Activated CD4-positive, alpha-beta T cell treated with anti-CD3 and anti-CD28 coated beads, Interleukin-2, amount 50 U/mL, for 1 hour (primary cell): ENCODE measurements at places on chromosomes 11 and 22.
A peak's percentile ranks its signal among the peaks of the same experiment; 100 is the strongest.

- DNase-seq, result no peak
Measured at GRCh38 chr11:77080643-77081210, 14.0 kb downstream of the CAPN5 start.

DNA sequence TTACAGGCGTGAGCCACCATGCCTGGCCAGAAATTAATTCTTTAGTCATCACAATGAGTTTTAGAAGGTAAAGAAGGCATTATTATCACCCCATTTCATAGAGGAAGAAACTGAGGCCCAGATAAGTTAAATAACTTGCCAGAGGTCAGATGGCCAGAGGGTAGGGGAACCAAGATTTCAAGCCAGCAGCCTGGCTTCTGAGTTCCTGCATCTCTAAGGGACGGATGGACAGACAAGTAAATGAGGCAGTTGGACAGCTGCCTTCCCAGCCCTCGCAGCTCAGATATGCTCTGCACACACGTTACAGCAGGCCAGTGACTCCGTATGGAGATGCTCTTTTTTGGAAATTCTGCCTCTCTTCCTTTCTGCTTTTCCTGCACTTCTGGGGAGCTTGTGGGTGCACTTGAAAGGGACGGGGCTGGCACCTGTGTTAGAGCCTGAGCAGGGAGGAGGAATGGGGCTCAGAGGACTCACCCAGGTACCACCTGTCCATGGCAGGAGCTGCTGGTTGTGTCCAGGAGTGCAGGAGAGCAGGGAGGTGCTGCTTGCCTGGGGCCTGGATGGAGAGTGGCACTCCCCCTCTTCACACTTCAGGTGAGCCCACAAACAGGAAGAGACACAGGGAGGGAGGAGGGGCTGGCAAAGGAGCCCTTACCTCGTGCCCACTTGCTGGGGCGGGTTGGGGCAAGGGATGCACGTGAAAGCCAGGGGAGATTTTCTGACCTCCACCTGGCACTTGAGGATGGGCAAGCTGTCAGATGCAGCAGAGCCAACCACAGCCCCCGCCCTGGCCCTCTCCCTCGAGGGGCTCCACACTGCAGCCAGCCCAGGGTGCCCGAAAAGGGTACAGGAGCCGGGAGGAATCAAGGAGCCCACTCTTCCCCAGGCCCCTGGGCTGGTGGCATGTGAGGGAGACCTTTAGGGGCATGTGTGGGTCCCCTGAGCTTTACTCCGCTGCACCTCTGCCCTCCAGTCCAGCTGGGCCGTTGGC is 3.3 kb upstream of the FXYD2 start:
- DNase-seq, result no peak

DNA sequence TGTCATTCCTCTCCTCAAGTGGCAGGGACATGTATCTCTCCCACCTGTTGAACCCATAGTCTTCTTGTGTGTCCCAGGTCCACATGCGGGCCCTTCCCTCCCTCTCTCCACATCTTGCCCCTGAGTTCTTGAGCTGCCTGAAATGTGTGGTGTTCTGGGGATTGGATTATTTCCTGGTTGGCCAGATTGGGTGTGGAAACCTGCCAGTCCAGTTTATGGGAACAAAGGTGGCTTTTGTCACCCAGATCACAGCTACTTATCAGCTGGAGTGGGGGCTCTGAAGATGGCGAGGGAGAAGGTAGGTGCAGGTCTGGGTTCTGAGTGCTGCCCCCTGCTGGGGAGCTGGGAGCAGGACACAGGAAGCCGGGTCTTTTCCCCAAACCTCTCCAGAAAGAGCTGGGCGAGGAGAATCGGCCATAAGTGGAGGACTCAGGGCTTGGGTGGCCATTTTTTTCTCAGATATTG is 14.2 kb downstream of the DTX4 start:
- DNase-seq, result peak; percentile 48

GRCh38 chr22:39501644-39502108 is 414 bp upstream of the MIEF1 start:
- no peak for DNase-seq

DNA sequence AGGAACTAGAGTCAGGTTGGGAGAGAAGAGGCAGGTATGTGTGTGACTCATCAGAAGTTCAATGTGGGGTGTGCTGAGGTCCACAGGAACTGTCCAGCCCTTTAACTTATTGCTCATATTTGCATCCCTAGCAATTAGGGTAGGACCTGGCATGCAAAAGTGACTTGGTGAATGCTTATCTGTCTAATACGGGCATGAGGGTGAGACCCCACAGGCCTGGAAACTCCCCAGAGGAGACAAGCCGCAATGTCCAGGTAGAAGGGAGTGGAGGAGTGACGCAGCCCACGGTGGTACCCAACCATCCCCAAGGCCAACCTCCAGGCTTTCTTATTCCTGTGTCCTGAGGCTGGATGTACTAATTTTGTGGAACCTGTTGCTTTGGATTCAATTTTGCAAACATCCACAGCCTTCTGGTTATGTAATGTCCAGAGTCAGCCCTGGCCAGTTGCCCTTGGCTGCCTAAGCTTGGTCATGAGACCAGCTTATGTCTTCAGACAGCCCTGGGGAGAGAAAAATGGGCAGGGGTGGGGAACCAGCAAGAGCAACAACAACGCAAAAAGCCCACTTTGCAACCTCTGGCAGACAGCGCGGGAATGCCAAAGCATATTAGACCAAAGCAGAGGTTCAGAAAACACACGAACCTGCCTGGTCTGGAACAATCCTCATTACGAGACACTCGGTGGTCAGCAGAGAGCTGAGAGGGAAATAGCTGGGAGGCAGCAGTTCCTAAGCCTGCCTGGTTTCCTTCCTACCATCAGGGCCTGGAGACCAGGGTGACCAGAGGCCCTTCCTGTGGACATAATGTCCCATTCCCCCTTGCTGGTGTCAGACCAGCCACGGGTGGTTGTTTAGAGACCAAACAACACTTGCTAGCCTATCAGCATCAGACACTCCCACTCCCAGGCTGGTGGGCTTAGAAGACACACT is 49.3 kb downstream of the TIMP3 start:
- DNase-seq, result no peak

- DNase-seq, result no peak
Measured at GRCh38 chr11:78415338-78415737, 2.3 kb downstream of the GAB2 start.

GRCh38 chr11:122696662-122697061 is 41.1 kb downstream of the UBASH3B start:
- peak; percentile 62 for DNase-seq

DNA sequence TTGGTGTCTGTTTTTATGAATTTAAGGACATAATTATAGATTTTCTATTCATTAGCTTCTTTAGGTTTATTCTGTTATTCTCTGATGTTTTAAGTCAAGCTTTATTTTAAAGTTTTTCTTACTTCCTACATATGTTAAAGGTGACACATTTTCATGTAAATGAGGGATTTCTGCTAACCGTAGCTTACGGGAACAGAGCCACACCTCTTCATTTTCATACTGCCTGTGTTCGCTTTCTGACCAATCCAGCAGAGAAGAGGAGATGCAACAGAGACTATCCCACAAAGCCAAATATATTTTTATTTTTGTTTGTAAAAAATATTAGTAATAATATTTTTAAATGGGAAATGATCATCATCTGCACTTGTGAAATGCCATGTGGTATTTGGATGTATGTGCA is 774.1 kb downstream of the BRD1 start:
- DNase-seq, result no peak

- DNase-seq, result no peak
Measured at GRCh38 chr11:2169005-2169378, 2.6 kb downstream of the TH start.

DNA sequence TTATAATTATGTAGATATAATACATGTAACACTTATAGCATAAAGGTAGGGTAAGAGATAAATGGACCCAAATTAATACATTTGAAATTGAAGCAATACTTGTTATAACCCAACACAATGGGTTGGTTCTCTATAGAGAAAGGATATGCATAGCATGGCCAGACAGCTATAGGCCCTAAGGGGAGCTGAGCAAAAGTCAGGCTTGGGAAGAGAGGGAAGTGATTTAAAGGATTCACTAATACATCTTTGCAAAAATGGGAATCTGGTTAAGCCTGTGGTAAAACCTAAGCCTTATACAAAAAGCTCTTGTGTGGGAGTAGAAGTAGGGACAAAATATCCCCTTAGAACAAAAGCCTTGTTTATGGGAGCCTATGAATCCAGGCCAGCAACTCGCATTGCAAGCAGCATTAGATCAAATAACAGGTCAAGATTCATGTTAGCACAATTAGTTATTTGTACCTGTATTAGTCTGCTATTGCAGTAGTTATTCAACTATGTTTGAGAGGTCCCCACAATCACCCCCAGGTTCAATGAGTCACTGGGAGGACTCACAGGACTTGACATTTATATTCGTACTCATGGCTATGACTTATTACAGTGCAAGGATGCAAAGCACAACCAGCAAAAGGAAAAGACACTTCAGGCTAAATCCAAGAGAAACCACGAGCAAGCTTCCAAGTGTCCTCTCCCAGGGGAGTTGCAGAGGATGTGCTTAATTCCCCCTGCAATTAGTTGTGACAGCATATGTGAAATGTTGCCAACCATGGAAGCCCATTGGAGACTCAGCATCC is 144.7 kb upstream of the LMO1 start:
- no peak for DNase-seq

DNA sequence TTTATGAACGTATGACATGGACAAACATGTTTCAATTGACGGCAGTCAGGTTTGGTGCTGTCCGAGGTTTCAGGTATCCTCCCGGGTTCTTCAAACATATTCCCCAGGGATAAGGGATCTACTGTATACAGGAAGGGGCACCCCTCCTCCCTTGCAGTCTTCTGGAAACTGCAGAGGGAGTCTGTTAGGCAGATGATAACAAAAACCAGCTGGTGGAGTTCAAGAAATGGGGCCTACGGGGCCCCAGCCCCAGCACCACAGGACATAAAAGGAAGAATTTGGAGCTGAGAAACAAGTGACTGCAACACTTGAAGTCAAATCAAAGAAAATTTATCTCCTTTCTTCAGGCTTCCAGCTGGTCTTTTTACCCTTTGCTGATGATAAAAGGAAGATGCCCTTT is 32.1 kb downstream of the SNU13 start:
- no peak for DNase-seq

- no peak for DNase-seq
Measured at GRCh38 chr11:36186340-36187175, 102.7 kb downstream of the COMMD9 start.

GRCh38 chr11:72832301-72833082 is 18.3 kb downstream of the ATG16L2 start:
- DNase-seq, result no peak

GRCh38 chr11:70523384-70524095 is 125.2 kb downstream of the CTTN start:
- DNase-seq, result no peak

DNA sequence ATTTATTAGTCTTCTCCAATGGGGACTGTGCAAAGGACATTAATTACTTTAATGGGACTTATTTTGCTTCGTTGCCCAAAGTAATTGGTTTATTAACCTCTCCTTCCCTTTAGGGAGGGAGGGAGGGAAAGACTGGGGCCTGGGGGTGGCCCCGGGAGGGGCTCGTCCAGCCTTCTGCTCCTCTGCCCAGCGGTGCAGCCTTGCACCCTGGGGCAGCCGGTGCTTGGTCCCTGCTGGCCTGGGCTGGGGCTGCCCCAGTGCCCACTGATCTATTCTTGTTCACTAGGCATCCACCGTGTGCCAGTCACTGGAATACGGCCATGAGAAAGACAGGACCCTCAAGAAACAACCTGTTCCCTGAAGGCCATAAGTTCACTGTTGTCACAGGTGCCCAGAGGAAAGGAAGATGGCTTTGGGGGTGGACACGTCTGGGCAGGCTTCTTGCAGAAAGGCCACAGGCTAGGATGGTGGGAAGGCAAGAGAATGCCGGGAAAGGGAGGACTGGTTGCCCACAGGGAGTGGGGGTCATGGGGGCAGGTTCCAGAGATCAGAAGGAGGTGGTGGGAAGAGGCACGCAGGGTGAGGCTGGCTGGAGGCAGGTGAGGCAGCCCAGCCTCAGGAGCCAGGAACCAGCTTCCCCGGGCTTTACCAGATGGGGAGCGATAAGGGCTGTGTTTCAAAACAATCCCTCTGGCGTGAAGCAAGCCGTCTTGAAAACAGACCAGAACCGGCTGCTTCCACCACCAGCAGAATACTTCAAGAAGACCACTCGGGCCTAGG is 47.6 kb upstream of the KCNQ1OT1 start:
- DNase-seq, result no peak

GRCh38 chr11:134261626-134262488 is 8.5 kb downstream of the ACAD8 start:
- peak; percentile 28 for DNase-seq

GRCh38 chr22:38164551-38164918 is 17.1 kb downstream of the PLA2G6 start:
- no peak for DNase-seq

DNA sequence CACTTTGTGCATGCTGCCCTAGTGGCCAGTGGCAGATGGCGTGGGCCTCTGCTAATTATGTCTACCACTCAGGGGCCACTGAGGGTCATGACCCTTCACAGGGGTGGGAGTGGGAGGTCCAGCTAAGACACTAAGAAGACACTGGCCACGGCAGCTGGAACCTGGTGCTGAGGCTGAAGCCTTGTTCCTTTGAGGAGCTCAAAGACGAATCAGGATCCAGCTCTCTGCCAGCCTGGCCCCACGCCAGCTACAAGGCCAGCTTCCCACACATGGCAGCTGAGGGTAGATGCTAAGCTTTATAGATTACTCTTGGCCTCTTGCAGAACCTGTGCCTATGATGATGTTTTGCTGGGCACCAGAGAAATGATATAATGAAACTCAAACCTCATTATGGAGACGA is 226.3 kb downstream of the DSCAML1 start:
- DNase-seq, result no peak

DNA sequence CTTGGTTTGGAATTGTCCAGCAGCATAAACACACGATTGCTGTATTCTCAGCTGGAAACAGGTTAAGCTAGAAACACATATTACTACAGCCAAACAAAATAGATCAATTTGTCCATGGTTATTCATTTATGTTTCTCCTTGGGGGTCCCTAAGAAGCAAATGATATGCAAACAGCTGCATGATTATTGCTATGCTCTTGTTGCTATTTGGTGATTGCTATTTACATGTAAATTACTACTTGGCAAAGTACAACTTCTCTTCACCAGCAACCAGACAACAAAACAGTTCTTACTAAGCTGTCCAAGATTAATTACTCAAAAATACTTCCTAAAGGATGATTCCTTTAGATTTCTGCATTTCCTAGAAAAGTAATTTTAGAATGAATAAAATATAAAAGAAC is 567.9 kb upstream of the ARHGAP42 start:
- DNase-seq, result no peak

DNA sequence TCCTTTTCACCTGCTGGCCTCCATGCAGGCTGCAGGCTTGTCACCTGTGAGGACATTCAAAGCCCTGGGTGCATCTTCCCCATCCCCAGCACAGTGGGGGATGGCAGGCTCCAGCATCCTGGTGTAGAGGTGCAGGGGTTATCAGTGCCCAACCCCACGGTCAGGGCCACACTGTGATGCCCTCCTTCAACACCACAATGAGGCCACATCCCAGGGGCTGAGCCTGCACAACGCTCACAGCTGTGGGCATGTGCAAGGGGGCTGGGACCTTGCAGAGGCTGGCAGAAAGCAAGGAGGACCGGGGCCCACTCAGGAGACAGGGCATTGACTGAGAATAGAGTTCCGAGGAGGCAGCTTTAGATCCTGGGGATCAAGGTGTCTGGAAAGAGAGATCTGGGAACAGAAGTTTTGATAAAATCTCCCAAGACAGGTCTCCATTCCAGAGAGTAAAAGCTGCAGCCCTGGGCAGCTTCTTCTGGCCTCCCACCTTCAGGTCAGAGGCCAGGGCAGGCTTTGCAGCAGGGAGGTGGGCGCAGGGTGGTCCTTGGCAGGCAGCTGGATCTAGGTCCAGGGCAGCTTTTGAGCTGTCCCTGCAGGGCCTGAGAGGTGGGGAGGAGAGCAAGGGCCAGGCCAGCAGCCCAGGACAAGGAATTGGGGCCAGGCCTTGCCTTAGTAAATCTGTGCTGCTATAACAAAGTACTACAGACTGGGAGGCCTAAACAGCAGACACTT is 250.8 kb upstream of the B3GAT1 start:
- no peak for DNase-seq
